Right cardiac atrium (tissue), 5 donors: ENCODE measurements at places on chromosomes 12 and 14.

DNA sequence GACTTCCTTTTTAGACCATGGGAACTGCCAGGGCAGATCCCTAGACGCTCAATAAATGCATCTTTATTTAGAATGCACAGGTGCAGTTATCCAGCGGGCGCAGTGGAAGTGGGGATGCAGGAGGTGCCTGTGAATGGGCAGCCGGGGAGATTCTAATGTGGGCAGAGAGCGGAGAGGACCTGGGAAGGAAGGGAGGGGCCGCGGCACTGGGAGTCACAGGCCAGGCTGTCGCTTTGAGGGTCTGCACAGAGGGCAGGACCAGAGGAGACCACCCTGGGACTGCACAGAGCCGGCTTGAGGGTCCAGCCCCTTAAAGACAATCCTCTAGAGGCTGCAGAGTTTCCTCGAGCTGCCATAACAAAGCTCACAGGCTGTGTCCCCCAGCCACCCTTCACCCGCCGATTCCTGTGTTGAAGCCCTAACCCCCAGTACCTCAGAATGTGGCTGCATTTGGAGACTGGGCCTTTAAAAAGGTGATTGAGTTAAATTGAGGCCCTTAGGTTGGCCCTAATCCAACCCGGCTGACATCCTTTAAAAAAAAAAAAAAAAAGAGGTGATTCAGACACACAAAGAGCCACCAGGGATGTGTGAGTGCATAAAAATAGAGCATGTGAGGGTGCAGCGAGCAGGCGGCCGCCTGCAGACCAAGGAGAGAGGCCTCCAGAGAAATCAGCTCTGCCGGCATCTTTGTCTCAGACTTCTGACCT lies 44.4 kb upstream of the PPP2R5C start:
- DNase-seq: no peak

DNA sequence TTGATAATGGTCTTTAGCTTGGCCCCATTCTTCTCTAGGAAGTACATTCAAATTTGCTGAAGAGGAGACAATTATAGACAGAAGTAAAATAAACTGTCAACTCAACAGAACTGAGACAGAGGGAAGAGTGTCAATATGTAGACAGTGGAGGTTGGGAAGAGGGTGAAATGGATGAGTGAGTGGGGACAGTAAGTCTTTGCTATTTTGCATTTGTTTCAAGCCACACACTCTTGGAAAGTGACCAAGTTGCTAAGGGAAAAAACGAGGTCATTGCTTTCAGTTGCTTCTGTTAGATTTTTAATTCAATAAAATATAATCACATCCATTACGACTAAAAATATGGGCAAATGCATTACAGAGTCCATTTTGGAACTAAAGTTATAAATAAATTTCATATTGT lies 47.8 kb downstream of the BTBD7 start:
- DNase-seq: no peak

DNA sequence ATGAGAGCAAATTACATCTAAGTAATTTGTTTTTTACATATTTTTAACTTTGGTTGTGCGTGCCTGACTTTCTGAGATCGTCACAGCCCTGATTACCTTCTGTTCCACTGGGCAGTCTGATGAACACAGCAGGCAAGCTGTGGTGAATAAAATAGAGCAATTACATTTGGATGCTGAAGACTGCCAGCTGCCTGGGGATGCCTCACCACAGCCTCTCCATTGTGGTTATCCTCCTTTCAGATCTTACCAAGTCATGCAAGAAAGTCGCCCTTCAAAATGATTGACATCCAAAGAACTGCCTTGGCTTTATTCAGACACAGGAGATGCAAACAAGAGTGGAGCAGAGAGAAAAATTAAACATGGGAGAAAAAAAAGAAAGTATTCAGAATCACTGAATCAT lies 456.6 kb upstream of the TMPO start:
- DNase-seq: no peak

GRCh38 chr12:6817662-6818157 lies 3.9 kb upstream of the GPR162 start:
- DNase-seq: no peak

DNA sequence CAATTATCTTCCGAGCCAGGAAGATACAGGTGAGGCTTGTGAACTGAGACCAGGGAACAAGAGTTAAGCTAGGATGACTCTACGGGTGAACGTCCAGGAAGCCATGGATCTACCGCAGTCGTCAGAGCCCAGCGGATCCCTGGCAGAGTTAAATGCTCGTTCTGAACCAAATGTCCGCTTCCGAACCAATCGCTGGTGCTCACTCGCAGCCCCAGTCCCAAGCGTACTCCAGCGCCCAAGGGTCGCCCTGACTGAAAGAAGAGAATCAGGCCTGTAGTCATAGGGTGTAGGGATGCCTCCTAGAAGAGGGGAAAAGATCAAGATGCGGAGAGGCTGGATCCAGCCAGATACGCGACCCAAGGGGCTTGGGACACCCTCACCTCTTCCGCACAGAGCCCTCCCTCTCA lies 283 bp downstream of the VIPAS39 start:
- DNase-seq: no peak

DNA sequence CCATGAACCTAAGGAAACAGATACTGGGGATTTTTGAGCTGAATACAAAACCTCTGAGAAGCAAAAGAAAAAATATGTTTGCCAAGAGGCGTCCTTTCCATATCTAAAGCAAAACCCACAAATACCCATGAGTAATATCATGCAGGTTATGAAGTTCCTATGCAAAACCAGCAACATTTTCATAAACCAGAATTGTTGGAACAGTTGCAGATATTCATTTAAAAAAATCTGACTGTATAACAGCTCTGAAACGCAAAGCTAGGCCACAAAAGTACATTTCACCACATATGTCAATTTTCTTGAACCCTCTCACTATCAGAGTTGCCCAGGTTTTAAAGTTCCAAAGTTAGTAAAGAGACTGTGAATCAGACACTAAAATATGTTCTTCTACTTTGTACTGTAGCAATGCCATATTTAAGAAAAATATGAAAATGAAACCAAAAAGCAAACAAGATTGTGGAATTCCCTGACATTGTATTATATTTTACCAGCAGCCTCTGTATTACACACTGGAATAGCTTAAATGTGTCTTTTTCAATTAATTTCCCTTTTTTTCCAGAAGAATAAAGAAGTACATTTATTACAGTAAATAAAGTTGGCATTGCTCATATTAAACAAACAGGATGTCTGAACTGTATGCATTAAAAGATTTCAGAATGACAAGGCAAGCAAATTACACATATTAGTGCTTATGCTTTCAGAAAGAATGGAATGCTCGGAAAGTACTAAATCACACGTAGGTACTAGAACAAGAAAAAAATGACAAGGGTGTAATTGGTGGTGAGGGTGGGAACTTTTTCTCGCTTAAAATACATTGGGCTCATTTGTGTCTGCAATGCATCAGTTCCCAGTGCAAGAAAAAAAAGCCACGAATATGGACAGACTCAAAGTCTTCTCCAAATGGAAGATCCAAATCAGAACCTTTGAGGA lies 33.6 kb upstream of the HIF1A start:
- no peak for DNase-seq

DNA sequence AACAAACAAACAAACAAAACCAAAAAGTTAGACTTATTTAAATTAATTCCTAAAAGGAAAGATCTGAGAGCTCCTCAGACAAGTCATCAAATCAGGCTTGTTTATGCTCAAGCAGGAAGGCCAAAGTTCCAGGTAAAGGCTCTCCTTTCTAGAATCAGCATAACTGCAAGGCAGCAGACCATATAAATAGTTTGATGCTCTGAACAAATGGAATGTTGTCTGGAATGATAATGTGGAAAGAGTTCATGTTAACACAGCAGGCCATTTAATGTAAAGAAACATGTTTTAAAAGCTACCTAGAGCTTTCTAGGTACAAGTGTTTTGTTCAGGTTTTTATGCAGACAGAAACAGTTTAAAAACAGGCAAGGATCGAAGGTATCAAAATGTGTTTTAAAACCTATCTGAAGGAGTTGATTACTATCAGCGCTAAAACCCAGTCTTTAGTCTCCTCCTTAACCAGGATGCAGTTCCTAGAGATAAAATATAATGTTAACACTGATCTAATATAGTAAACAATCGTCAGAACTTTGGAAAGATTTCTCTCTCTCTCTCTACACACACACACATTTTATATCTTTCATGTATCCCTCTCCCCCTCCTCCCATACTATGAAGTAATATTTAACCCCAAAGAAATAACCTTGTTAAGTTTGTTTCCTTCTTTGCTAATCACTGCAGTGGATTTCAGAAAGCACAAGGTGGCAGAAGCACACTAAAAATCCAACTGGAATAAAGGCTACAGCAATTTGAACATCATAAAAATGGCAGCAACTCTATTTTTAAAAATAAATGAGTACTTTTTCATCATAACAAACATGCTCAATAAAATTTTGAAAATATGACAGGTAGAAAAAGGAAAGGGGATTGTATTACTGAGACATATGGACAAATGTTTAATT lies 135.5 kb downstream of the PAWR start:
- no peak for DNase-seq

- no peak for DNase-seq
Observed at GRCh38 chr12:89690925-89691324, 17.7 kb downstream of the ATP2B1 start.

DNA sequence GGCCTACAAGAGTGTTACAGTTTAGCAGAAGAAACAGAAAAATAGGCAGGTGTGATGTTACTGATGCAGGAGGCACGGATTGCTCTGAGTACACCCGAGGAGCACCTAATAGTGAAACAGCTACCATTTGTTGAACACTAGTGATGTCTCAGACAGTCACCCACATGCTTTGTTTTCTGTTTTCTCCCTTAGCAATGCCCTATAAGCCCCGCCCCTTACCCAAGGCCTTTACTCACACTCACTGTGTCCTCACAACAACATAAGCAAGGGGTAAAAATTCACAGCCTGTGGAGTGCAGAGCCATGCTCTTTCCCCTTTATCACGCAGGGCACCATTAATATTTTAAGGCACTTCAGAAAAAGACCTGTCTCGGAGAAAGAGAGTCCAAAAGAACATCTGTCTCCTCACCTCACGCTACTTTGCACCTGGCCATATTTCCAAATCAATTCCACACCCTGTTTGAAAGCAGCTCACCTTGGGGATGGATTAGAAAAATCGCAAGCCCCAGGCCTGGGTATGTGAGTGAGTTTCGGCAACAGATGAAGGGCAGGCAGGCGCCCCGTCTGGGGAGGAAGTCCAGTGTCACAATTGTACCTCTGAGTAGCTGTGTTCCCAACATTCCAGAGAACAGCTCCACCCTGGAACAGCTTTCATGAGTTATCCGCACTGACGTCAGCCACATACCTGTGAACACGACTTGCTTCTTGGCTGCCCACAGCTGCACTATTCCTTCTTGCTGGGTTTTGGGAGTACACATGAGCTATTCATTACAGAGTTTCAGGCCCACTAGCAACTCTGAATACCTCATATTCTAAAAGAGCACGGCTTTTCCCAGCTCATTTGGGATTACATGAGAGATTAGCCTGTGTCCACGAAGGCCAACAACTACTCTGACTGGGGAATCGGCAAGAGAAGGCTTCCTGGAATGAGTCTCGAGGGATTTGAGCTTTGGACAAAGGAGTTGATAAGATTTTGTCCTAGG lies 26.0 kb downstream of the MAPK1IP1L start:
- no peak for DNase-seq

DNA sequence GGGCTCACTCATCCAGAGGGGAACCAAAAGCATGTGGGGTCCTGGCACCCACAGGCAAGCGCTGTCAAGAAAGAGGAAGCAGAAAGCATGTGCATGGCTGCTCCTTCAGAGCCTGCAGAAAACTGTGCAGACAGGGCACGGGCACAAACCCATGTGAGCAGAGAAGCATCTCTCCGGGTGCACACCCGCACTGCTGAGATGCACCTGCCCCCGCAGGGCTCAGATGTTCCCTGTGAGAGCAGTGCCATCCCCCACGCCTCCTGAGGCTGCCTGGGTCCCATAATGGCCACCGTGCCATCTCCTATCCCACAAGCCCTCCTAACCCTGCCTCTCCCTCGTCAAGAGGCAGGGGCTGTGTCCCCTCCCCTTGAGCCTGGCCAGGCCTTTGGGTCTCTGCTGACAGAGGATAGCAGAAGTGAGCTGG lies 32.3 kb upstream of the INF2 start:
- no peak for DNase-seq

- DNase-seq: no peak
Observed at GRCh38 chr12:114669401-114670290, 14.3 kb downstream of the TBX3 start.

GRCh38 chr14:64708148-64709004 lies 4.2 kb downstream of the PLEKHG3 start:
- no peak for DNase-seq

GRCh38 chr12:3336606-3337311 lies 154.2 kb upstream of the PRMT8 start:
- DNase-seq: no peak

GRCh38 chr12:70876952-70877351 lies 43.6 kb downstream of the PTPRR start:
- no peak for DNase-seq

DNA sequence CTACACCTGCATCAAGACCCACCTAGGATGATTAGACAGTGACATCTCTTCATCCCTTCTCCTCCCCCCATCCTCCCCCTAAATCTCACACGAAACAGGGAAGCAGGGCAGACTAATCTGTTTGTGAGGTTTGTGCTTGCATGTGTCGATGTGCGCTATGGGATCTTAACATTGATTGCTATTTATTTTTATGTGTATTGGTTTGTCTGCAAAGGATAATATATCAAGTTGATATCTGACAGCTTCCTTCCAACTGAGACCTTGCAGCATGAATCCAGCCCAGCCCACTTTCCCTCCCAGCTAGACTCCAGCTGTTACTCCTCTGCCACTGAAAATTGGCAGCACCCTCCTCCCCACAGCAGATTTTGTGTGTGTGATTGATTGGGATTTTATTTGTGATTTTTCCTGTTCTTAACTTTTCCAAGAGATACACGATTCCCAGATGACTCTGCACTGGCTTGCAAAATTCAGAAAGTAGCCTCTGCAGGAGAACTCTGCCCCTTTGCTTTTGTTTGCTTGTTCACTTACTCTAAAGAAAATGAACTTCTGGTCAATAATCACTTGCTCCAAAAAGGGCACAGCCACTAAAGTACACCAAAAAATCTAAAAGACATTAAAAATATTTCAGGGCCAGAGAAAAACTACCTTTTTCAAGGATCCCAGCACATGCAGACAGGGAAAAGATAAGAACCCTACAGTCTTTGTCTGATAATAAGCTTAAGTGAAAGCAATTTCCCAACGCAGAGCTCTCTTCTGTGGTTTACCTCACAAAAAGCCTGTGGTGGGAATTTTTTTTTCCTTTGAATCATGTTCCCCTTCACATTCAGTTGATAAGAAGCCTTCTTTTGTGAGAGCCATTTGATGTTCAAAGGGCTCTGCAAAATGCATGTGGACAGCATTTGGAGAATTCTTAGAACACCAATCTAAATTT lies 222.1 kb downstream of the RPS29 start:
- DNase-seq: no peak

DNA sequence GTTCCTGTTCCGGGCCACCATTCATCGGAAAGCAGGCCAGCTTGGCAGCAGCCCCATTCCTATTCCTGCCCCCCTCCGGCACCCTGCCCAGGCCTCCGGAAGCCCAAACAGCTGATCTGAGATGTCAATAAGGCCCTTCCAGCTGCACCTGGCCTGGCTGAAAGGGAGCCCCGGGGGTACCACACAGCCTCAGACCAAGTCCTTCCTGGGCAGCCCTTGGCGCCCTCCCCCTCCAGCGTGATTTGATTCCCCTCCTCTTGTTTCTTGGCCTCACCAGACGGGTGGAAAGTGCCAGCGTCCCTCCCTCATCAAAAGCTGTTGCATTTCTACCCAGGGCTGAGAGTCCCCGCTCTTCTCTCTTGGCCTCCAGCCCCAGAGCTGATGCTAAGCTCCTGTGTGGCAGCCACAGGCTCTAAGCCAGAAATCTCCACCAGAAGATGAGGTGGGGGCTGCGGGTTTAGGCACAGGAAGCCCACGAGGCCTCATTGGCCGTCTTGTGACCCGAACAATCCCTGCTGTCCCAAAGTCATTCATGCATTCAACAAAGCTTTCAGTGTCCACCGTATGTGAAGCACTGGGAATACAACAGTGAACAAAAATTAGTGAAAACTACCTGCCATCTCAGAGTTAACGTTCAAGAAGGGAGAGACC lies 215.4 kb downstream of the SLC41A2 start:
- DNase-seq: no peak
